Spinal cord (tissue), 10 donors: ENCODE measurements at places on chromosomes 11 and 22. TPM values are rescaled to one million over a fixed set of nuclear protein-coding genes. Genes with fewer than 3 reads are reported as not detected.

CCDC88B gene
- total RNA-seq: 7.1 TPM

DNA sequence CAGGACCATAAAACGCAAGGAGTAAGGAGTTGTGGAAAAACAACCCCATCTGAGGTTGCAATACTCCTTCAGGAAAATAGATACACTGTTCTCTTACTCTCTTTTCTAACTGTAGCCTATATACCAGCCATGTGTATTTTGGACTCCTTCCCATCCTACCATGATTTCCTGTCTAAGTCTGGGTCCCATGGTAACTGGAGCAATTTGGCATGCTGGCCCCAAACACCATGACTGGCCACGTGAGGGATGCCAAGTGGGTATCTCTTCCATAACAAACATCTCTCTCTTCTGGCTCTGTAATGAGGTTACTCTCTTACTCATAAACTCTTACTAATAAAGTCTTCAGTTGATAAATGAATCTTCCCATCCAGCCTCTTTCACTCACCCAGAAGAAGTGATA lies 26.5 kb downstream of the ABTB2 start:
- no peaks in the 10 kb centered on the region for H3K27me3 ChIP-seq
- H3K4me1 ChIP-seq: peaks cover 23% of the 10 kb centered on the region
- no peak overlapping the region for H3K4me3 ChIP-seq
- H3K27ac ChIP-seq: no peak overlapping the region
- no peaks in the 10 kb centered on the region for H3K36me3 ChIP-seq

DNA sequence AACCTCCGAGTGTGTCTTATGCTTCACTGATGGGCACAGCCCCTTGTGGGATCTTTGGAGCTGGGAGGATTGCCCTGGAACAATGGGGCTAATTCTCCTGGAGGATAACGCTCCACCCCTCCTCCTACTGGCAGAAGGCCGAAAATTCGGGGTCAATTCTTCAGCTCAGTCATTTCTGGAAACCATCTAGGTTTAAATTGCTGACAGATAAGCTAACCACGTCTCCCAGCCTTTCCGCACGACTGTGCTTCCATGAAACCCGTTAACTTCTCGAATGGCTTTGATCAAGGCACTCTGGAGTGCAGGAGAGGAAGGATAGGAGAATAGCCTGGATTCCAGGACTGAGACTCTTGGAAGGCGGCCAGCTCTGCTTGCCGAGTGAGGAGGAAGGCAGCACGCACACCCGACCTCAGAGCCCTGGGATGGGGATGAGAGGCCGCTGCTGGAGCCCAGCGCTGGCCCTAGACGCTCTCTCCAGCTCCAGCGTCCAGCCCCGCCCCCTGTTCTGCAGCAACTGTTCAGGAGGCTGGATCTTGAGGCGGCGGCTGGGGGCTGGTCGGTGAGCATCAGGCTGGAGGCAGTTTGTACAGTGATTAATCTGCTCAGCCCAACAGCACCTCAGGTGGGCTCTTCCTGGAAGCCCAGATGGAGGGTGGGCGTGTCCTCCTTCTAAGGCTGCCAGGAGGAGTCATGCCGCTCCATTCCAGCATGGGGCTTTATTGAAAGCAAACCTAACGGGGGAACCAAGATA lies 176.7 kb upstream of the NCAM1 start:
- H3K36me3 ChIP-seq: no peaks in the 10 kb centered on the region
- H3K27ac ChIP-seq: peak overlapping the region; percentile 61
- peak overlapping the region; percentile 14 for H3K4me3 ChIP-seq
- DNase-seq: no peak
- peaks cover 24% of the 10 kb centered on the region for H3K4me1 ChIP-seq

RHOD gene
- total RNA-seq: 16.8 TPM

LARGE2 gene
- 0.20 TPM for total RNA-seq

DNA sequence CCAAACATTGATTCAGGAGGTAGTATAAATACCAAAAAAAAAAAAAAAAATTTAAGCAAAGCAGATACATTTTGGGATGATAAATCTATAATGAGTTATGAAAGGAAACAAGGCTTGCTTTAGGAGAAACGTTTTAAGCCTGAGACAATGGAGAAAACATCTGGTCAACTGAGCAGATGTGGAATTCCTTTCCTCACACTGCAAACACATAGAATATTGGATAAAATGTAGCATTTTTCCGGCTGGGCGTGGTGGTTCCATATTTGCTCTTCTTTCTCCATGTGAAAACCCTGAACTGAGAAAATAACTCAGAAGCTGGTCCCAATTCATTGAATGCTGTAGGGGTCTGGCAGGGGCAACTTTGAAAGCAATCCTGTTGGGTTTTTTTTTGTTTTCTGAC lies 33.9 kb downstream of the ENDOD1 start:
- H3K4me3 ChIP-seq: no peak overlapping the region
- H3K27ac ChIP-seq: no peak overlapping the region

TEX54 gene
- not detected for total RNA-seq

GRCh38 chr11:2771758-2772466 lies 72.1 kb upstream of the KCNQ1OT1 start:
- H3K36me3 ChIP-seq: peaks cover 3% of the 10 kb centered on the region
- H3K27ac ChIP-seq: no peak overlapping the region
- peaks cover 8% of the 10 kb centered on the region for H3K4me1 ChIP-seq
- no peak for DNase-seq
- H3K27me3 ChIP-seq: no peaks in the 10 kb centered on the region

GRCh38 chr22:19716041-19716828 lies 1.9 kb downstream of the SEPTIN5 start:
- H3K36me3 ChIP-seq: peaks cover 43% of the 10 kb centered on the region
- H3K4me1 ChIP-seq: peaks cover 59% of the 10 kb centered on the region
- H3K4me3 ChIP-seq: no peak overlapping the region
- no peak for DNase-seq

DDTL gene
- total RNA-seq: 1.6 TPM
